HCT116 (cell line): ENCODE measurements at places on chromosomes 5 and 9. TPM values are rescaled to one million over a fixed set of nuclear protein-coding genes. Genes with fewer than 3 reads are reported as not detected.

The NMRK1 gene
- 7.8 TPM for total RNA-seq

The IL9 gene
- total RNA-seq, result not detected

The NSMF gene
- total RNA-seq, result 81.9 TPM

DNA sequence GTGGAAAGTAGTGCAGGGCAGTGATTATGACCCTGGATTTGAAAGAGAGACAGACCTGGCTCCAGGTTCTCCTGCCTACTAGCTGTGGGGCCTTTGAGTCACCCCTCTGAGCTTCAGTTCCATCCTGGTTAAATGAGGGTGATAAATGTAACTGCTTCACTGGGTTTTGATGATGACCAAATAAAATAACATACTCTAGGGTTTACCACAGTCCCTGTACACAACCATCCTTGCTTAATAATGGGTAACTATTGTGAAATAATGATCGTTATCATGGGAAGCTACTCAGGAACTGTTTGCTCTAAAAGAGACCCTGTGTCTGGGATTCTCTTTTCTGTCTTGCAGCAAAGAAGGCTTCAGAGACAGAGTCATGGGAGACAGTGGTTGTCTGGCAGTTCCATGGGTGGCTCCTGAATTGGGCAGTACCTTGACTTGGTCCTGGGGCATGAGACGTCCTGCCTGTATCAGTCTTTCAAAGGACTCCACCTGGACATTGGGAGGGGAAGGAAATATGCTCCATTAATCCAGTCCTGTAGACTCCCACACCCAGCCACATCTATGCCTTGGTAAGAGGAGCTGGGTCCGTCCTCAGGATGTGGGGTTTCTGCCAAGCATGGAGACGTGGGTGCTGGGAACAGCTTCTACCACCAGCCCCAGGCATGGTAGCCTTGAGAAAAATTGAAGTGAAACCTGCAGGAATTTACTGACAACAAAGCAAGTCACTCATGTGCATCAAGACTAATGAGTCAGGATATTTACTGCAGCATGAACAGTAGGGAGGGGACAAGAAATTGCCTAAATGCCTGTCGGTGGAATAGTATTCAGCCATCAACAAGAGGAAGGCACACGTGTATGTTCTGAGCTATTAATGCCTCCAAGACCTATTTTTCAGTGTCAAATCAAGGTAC, 23.4 kb downstream of the AKNA start:
- DNase-seq, result no peak

GRCh38 chr5:6273090-6273735, 105.1 kb downstream of the MED10 start:
- no peak for DNase-seq

- DNase-seq, result no peak
These were observed 88.6 kb upstream of the FBN2 start for GRCh38 chr5:128626536-128627090.

DNA sequence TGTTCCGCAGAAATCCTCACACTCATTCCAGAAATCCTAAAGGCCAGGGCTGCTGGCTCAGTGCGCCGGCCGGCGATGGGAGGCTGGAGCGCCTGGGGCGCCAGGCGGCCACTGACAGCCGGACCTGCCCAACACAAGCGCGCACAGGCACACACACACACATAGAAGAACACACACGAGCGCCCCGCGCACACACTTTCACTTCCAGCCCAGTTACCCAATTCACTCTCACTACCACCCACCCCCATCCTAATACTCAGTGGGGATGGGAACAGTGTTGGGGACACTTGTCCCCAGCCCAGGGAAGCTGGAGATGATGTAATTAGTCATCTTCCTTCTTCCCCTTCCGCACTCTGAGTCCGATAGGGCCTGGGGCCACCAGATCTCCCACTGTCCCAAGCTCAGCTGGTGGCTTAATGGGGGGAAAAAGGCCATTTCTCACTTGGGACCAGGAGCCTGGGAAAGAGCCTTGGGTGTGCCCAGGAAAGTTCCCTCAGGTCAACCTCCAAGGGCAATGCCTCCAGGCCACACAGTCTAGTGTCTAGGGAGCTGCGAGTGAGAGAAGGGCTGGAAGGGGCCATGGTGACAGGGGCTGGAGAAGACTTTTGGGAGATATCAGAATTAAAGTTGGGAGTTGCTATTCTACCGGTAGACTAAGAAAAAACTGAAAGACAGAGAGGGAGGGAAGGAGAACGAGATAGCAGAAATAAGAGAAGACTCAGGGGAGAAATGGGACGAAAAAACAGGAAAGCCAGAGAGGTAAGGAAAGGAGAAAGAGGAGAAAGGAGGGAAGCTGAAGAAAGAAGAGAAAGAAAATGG, 1.7 kb downstream of the EBF1 start:
- DNase-seq, result no peak

- DNase-seq, result no peak
These were observed 79.8 kb downstream of the TNC start for GRCh38 chr9:115038178-115038577.

DNA sequence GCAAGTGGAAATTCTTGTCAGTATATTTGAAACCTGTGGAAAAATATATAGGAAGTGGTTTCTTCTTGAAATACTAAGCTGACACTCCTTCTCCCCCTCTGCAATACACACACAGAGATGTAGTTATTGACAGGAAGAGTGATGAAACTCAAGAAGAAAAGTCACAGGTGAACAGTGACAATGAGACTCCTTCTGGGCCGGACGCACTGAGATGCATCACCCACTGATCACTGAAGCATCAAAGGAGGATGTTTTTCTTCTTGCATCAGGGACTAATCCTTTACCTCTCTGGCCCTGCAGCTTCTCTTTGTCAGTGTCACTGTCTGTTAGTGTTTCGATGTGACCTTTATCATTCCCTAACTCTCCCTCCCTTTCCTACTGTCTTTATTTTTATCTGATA, 1864.2 kb upstream of the C9orf72 start:
- no peak for DNase-seq

DNA sequence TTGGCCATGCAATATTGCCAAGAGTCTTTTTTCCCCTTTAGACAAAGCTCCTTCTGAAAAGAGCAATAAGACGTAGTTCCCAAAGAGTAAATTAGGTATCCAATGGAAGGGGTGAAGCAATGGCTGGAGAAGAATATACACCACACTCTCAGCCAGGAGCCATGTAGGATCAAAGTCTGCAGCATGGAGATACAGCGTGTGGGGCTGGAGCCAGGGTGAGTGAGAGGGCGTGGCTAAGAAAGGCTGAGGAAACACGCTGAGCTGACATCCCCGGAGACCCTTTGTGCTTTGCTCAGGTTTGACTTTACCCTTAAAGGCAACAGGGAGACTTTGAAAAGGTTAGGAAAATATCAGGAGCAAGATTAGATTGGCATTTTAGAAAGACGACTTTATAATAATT, 87.1 kb upstream of the ELL2 start:
- DNase-seq, result no peak
